ENCODE measurements at places on chromosomes 12 and 14.

- no peak overlapping the region for H3K4me3 ChIP-seq
- H3K4me1 ChIP-seq = no peaks in the 10 kb centered on the region
- H3K27ac ChIP-seq = no peak overlapping the region
- H3K36me3 ChIP-seq = no peaks in the 10 kb centered on the region
- no peaks in the 10 kb centered on the region for H3K27me3 ChIP-seq
Measured at GRCh38 chr12:124719231-124719630, 144.4 kb downstream of the SCARB1 start.

DNA sequence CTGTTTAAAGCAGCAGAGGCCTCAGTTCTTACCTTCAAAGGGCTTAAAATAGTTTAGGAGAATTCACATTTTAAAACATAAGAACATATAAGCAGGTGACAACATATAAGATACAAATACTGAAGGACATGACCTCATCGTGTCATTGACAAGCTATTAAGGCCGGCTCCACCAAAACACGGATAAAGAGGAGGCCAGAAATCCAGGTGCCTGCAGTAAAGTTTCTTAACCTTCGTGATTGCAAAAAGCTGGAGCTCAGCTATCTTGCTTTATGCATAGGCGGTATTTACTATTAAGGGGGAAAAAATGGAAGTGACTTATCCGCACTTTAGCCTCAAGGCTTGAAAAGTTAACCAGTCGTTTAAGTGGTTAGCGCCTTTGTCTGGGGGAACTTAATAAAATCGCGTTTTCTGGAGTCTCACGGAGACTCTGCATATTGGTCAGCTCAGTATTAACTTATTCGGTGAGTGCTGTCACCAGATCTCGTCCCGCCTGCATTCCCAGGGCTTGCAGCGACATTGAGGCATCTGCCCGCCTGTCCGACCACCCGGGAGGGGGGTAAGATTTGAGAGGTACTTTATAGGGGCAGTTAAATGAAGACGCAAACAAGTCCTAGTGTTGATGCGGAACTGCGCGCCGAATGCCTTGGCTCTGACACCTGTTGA lies 1.1 kb upstream of the SP1 start:
- H3K36me3 ChIP-seq = peaks cover 19% of the 10 kb centered on the region
- no peak for DNase-seq
- H3K4me1 ChIP-seq = peaks cover 3% of the 10 kb centered on the region
- peak overlapping the region; percentile 71 for H3K27ac ChIP-seq
- H3K27me3 ChIP-seq = no peaks in the 10 kb centered on the region

GRCh38 chr12:29574500-29574899 lies 77.0 kb upstream of the OVCH1 start:
- H3K4me3 ChIP-seq = no peak overlapping the region
- H3K27me3 ChIP-seq = no peaks in the 10 kb centered on the region
- no peak for DNase-seq
- H3K27ac ChIP-seq = no peak overlapping the region
- no peaks in the 10 kb centered on the region for H3K4me1 ChIP-seq
- no peaks in the 10 kb centered on the region for H3K36me3 ChIP-seq

DNA sequence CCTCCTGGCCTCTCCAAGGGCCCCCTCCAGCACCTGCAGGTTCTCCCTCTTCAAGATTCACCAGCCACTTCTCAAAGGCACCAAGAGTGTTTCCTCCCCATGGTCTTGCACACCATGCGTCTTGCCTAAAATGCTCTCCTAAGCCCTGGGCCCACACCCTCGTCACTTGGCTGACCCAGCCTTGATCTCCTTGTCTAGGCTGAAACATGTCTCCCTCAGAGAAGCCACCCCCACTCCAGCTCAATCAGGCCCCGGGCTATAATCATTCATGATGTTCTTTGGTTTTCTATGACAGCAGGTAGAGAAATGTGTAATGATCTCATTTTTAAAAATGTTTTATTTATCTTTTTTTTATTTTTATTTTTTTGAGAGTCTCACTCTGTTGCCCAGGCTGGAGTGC lies 88.1 kb downstream of the EFCAB11 start:
- H3K27ac ChIP-seq = no peak overlapping the region
- no peak overlapping the region for H3K4me3 ChIP-seq
- peaks cover 2% of the 10 kb centered on the region for H3K36me3 ChIP-seq

DNA sequence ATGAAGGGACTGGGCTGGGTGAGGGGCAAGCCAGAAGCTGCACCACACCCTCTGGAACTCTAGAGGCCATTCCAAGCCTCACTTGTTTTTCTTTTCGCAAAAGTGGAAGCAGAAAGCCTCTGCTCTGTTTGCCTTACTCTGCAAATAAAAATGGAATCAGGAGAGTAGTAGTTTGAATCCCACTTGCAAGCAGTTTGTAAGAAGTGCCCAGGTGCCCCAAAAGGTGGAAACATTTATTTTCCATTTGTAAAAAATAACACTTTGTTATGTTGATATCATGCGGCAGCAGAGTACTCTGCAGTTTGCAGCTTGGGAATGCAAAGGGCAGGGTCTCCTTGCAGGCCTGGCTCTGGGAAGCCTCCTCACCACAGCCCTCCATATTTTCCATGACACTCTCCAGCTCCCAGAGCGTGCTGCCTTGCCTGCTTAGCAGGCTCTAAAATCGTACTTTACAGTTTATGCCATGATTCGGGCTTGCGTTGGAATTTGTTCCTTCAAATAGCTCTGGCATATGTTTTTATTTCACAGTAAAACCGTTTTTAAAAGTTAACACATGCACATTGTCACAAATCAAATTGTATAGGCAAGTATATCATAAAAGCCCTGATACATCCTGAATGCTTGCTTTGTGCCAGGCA lies 20.0 kb downstream of the TUNAR start:
- peaks cover 17% of the 10 kb centered on the region for H3K36me3 ChIP-seq
- H3K27ac ChIP-seq = no peak overlapping the region
- H3K4me3 ChIP-seq = no peak overlapping the region

- H3K27ac ChIP-seq = no peak overlapping the region
- no peak for DNase-seq
- H3K4me1 ChIP-seq = no peaks in the 10 kb centered on the region
- H3K4me3 ChIP-seq = no peak overlapping the region
- H3K27me3 ChIP-seq = no peaks in the 10 kb centered on the region
- peaks cover 6% of the 10 kb centered on the region for H3K36me3 ChIP-seq
Measured at GRCh38 chr14:105123064-105123665, 45.4 kb downstream of the JAG2 start.

- no peak overlapping the region for H3K4me3 ChIP-seq
- H3K27me3 ChIP-seq = no peaks in the 10 kb centered on the region
- H3K27ac ChIP-seq = no peak overlapping the region
Measured at GRCh38 chr14:78202163-78202562, 32.0 kb downstream of the NRXN3 start.

DNA sequence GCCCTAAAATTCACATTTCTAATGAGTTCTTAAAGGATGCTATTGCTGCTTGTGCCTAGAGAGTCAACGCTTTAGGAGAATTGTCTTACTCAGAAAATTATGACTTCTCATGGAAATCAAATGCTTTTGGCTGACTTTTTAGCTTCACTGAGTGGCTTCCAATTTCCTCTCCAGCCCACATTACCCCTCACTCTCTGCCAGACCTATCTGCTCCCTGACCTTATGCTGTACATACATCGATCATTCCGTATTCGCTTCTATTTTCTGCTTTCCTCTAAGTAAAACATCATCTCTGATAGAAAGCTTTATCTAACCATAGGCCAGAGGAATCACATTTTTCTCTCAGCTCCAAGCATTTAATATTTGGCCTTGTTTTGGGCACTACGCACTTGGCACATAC lies 12.5 kb upstream of the SMCO3 start:
- H3K36me3 ChIP-seq = no peaks in the 10 kb centered on the region
- H3K27me3 ChIP-seq = no peaks in the 10 kb centered on the region
- H3K4me1 ChIP-seq = peaks cover 2% of the 10 kb centered on the region
- H3K27ac ChIP-seq = no peak overlapping the region
- no peak for DNase-seq
- H3K4me3 ChIP-seq = no peak overlapping the region

DNA sequence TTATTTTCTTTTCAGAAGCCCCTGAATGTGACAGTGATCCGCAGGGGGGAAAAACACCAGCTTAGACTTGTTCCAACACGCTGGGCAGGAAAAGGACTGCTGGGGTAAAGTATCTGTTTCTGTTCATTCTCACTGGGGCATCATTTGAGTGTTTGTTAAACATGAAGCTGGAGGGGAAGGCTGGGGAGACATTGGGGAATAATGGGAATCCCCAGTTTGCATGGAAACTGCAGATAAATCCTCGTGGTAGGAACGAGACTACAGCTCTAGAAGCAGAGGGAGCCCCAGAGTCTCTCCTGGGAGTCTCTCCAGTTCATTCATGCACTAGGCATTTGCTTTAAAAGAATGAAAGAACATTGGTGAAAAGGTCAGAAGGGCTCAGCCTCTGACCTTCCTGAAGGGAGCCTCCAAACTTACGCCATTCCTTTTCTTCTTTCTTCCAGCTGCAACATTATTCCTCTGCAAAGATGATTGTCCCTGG lies 2.5 kb upstream of the CFAP251 start:
- no peaks in the 10 kb centered on the region for H3K27me3 ChIP-seq
- peaks cover 20% of the 10 kb centered on the region for H3K36me3 ChIP-seq
- no peak overlapping the region for H3K4me3 ChIP-seq
- no peaks in the 10 kb centered on the region for H3K4me1 ChIP-seq
- DNase-seq = no peak
- no peak overlapping the region for H3K27ac ChIP-seq

GRCh38 chr14:63179383-63179782 lies 24.9 kb upstream of the RHOJ start:
- H3K27me3 ChIP-seq = no peaks in the 10 kb centered on the region
- no peaks in the 10 kb centered on the region for H3K36me3 ChIP-seq
- H3K4me1 ChIP-seq = no peaks in the 10 kb centered on the region

DNA sequence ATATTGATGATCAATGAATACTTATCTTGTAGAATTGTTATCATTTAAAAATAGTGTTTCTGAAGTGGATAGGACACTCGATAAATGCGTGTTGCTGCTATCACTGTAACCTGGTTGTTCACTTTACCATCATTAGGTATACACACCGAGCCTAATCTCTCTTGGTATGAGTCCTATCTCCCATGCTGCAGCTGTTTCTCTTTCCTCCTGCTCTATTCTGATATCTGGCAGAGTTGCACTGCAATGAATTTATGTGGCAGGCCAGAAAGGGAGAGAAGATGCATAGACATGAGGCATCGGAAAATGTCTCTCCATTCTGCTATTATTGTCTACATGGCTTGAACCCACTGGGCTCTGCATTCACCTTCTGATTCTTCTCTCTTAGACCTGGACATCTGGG lies 26.7 kb downstream of the KCNK10 start:
- no peaks in the 10 kb centered on the region for H3K36me3 ChIP-seq
- no peaks in the 10 kb centered on the region for H3K27me3 ChIP-seq
- H3K4me3 ChIP-seq = no peak overlapping the region
- no peaks in the 10 kb centered on the region for H3K4me1 ChIP-seq
- no peak overlapping the region for H3K27ac ChIP-seq

Measured in H9 (cell line).